ENCODE measurements at places on chromosomes 3 and 15. TPM values are rescaled to one million over a fixed set of nuclear protein-coding genes. Genes with fewer than 3 reads are reported as not detected.

PRSS50 gene
- polyA plus RNA-seq: not detected

PTX3 gene
- polyA plus RNA-seq: 0.40 TPM

FXR1 gene
- polyA plus RNA-seq: 53.5 TPM

ONECUT1 gene
- not detected for polyA plus RNA-seq

APPL1 gene
- polyA plus RNA-seq: 7.0 TPM

MME gene
- polyA plus RNA-seq: 0.49 TPM
